Thoracic aorta (tissue), 2 donors: ENCODE measurements at places on chromosomes 1 and 21.

- DNase-seq = no peak
Measured at GRCh38 chr1:81559662-81560350, 240.9 kb upstream of the ADGRL2 start.

DNA sequence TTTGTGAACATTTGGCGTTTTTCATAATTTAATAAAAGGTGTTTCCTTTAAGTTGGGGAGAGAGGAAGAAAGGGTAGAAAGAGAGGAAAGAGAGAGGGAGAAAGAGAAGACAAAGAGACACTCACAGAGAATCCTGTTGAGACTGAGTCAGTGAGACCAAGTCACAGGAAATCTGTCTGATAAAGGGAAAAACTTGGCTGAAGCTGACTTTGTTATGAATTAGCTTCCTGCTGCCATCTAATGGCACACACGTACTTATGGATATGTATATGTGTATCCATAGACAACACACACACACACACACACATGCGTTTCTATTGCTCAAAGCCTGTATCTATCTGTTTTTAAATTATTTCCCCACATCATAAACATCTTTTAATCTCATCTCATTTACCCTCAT is 42.5 kb upstream of the DISC1 start:
- DNase-seq = no peak

GRCh38 chr1:187759825-187760333 is 931.1 kb downstream of the PLA2G4A start:
- no peak for DNase-seq

DNA sequence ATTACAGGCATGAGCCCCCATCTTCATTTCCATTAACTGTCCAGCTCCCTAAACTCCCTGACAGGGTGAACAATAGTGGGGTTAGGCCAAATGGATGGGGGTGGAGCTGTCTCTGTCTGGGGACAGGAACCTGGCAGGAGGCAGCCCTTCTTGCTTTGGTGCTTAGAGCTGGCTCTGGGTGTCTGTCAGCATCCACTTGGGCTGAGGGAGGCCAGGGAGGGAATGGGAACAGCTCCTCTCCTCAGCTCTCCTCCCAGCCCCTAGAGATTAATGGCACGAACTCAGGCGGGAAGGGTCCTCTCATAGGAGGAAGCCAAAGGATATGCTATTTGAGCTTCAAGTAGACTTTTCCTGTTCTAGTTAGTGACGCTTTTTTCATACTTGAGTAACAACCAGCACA is 11.1 kb upstream of the ETV3L start:
- DNase-seq = no peak

GRCh38 chr21:41719691-41720090 is 47.2 kb downstream of the RIPK4 start:
- DNase-seq = no peak

DNA sequence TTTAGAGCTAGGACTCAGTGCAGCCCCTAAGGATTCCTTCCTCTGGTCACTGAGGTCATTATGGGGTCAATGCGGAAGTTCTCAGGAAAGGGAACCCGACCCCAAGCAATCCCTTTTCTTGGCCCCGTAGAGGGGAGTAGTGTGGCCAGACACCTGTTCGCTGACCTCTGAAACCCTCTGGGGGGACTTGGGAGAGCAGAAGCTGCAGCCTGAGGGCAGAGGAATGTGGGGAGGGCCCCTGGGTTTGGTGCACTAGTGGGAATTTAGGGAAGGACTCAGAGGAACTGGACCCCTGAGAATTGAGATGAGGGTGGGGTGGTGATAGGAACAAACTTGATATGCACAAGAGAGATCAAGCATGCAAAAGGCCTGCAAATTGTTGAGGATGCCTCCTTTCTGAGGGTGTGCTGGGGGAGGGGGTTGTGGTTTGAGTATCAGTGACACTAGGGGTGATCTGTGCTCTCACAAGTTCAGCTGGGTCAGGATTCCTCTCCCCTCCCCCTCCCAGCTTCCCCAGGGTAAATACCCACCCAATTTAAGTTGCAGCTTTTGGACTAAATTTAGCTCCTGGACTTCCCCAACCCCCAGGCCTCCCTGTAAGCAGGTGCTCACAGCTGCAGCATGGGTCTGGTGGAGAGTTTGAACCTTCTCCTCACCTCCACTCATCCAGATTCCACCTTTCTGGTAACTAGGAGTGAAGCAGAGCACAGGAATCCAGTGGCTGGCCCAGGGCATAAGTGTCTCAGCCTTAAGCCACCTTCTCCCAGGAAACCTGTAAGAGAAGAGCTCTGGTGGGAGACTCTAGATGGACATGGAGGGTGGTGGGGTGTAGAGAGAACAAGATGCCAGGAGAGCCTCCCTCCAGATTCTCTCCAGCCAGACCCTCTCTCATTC is 13.5 kb downstream of the ADAMTSL4 start:
- DNase-seq = no peak

GRCh38 chr1:31249854-31250253 is 10.2 kb upstream of the NKAIN1 start:
- no peak for DNase-seq

GRCh38 chr1:246768403-246769020 is 44.3 kb downstream of the SCCPDH start:
- no peak for DNase-seq

GRCh38 chr1:158119976-158120653 is 60.6 kb upstream of the CD1D start:
- DNase-seq = no peak

GRCh38 chr21:34302521-34302920 is 61.3 kb upstream of the KCNE2 start:
- DNase-seq = no peak

DNA sequence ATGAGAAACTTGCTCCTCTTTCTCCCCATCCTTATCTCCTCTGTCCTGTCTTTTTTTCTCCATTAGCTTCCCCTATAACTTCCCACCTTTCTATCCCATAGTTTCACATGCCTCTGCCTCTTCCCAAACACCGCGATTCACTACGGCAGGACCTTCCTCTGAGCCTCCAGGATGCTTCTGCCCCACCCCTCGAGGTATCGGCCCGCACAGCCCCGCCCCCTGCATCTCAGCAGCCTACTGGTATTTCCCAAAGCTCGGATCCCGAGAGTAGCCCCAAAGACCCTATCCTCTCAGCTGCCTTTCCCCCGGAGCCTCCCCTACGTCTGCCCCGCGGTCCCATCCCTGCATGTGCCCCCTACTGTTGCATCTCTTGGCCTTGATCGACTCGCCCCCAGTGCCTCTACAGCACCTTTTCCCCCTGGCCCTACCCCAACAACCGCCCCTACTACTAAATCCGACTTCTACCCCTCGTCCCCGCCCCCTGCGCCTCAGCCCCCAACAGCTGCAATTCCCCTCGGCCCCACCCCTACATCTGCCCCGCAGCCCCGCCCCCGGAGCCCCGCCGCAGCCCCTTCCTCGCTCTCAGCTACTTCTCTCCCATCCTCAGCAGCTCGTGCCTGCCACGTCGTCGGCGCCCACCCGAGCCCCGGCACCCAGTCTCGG is 512 bp downstream of the PIAS3 start:
- no peak for DNase-seq

GRCh38 chr21:34276711-34277425 is 86.9 kb upstream of the KCNE2 start:
- no peak for DNase-seq

DNA sequence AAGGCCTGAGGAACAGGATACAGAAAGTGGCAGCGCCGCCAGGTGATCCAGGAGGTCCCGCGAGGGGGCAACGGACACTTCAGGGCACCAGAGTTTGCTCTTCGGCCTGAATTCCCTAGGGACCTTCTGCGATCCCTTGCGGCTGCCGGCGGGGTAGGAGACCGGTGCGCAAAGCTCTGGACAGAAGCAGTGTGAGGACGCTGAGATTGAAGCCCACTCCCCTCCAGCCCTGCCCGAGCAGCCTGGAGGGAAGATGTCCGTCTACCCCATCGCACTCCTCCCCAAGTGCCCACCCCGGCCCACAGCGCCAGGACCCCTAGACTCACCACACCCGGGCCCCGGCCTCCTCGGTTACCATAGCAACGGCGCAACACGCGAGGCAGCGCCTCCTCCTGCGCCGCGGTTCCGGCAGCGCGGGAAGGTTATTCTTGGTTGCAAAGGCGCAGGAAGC is at the start of gene ANKRD45:
TSS of gene ANKRD45 (minus strand) at position 361 of the 451 bp plus-strand sequence. CDS start 10,433 bp downstream, outside the sequence.
- no peak for DNase-seq

GRCh38 chr1:44677201-44677766 is 2.8 kb downstream of the ARMH1 start:
- no peak for DNase-seq

GRCh38 chr21:16248705-16249104 is 518.9 kb downstream of the USP25 start:
- no peak for DNase-seq

- no peak for DNase-seq
Measured at GRCh38 chr21:45256021-45256911, 31.4 kb downstream of the POFUT2 start.

- no peak for DNase-seq
Measured at GRCh38 chr1:57467830-57468229, 44.0 kb upstream of the DAB1 start.

DNA sequence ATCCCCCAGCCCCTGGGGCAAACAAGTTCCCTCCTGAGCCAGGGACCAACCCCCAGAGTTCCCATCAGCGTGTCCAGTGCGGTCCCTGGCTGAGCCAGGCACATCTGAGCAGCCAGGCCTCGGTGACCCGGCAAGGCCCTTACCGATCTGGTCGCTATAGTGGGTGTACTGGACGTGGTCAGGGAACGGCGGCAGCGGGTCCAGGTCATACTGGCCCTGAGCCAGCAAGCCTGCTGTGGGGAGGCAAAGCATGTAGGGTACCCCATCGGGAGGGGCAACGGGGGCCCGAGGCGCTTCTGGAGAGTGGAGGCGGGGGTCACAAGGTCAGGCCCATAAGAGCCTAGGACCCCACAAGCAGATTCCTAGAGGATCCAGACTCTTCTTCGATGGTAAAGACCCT is 3.5 kb downstream of the MFAP2 start:
- DNase-seq = no peak

- no peak for DNase-seq
Measured at GRCh38 chr1:184212649-184213314, 161.3 kb downstream of the TSEN15 start.

DNA sequence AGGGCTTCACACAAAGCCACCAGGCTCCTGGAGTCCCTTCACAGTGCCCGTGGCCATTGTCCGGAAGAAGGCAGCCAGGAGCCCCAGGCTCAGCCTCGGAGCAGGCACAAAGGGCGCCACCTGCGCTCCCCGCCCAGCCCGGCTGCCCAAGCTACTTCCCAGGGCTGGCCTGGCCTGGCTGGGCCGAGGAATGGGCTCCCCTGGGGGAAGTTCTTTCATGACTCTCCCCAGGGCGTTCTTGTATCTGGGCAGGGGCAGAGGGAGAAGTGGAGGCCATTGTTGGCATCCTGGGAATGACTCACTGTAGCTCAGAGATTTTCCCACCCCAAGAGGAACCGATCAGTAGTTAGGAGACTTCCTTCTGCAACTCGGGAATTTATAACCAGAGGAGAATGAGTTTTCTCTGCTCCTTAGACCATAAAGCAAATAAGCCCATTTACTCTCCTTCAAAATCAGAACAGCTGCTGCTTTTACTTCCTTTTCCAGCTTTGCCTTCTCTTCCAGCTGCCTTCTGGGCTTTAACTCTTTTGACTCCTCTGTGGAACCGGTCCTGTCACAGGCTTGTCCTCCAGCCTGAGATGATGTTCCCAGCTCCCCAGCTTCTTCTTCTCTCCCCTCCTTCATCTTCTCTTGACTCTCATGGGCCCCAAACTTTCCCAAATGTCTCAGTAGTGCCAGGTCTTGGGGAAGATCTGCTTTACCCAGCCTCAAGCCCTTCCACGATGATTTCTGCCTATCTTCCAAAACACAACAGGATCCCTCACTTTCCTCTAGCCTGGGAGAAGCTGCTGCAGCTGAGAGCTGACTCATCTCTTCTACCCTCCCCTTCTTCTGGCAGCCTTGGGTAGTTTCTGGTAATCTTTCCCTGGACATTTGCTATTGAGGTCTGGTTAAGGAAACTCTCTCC is 118.7 kb upstream of the CD34 start:
- DNase-seq = no peak

DNA sequence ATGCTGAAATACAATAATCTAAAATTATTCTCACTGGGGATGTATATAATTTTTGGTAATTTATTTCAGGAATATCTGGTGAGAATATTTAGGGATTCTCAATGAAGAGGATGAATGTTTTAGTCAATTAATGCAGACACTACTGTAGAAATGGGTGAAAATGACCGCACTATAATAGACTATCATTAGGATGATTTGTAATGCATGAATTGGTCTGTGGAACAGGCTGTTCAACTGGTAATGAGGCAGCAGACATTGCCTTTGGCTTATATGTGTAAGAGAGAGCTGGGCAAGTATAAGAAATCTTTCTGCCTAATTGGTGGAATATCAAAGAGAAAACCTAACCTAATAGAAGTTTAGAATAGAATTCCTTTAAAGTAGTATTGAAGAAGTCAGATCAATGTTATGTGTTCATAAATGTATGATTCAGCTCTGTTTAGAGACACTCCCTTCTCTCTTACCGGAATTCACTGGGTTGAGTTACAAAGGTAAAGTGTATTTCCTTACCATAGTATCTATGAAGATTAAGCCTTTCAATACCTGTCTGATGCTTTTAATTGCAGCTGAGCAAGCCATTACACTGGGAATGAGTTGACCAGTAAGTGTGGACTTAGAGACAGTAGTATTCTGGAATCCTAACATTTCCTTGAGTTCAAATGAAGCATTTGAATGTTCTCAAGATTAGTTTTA is 274.5 kb downstream of the S1PR1 start:
- no peak for DNase-seq

DNA sequence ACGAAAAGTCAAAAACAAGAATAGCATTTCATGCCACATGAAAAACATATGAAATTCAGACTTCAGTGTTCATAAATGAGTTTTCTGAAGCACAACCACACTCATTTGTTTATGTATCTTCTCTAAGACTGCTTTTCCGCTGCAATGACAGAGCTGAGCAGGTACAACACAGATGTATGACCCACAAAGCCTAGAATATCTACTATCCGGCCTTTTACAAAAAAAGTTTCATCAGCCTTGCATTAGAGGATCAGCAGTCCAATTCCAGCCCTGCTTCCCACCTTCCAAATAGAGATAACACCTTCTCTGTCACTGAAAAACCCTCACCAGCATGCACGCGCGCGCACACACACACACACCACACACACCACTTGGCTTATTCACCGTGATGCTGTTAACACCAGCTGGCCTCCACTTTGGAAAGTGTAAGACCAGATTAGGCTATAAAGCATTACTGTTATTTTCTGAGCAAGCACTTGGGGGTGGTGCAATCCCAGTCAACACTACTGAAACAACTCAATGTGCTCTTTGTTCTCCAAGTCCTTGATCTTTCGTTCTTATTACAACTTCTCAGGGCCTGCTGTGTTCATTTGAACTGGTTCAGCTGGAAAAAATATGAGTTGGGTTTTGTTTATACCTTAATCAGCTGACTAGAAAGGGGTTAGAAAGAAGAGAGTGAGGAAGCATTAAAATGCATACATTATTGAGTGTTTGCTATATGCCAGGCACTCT is 90.0 kb downstream of the GLUL start:
- DNase-seq = no peak

- DNase-seq = no peak
Measured at GRCh38 chr1:34100332-34100731, 64.7 kb downstream of the CSMD2 start.
